ENCODE measurements at places on chromosomes 7 and 10. TPM values are rescaled to one million over a fixed set of nuclear protein-coding genes. Genes with fewer than 3 reads are reported as not detected.

The HEPACAM2 gene
- 0.38 TPM for total RNA-seq

The MKI67 gene
- total RNA-seq, result 16.4 TPM

The GALNT17 gene
- total RNA-seq, result 27.0 TPM

The ABCB4 gene
- total RNA-seq, result 4.6 TPM

The GRM3 gene
- 7.2 TPM for total RNA-seq

Data from camera-type eye (tissue), 1 donor.